ENCODE measurements at places on chromosomes 6 and 20. TPM values are rescaled to one million over a fixed set of nuclear protein-coding genes. Genes with fewer than 3 reads are reported as not detected.

- H3K27ac ChIP-seq: no peak overlapping the region
- peaks cover 21% of the 10 kb centered on the region for H3K36me3 ChIP-seq
- H3K4me3 ChIP-seq: no peak overlapping the region
- H3K27me3 ChIP-seq: no peaks in the 10 kb centered on the region
- no peak for DNase-seq
These were observed 6.2 kb downstream of the ZBTB2 start for GRCh38 chr6:151385177-151385576.

GRCh38 chr6:12116264-12116800 lies 104.2 kb downstream of the HIVEP1 start:
- peaks cover 17% of the 10 kb centered on the region for H3K36me3 ChIP-seq
- no peaks in the 10 kb centered on the region for H3K27me3 ChIP-seq
- no peak overlapping the region for H3K27ac ChIP-seq
- peaks cover 10% of the 10 kb centered on the region for H3K4me1 ChIP-seq
- no peak for DNase-seq

Gene KHDC1L
- total RNA-seq: 1.4 TPM

Gene SMOC2
- total RNA-seq: 5.4 TPM

Gene ALDH8A1
- total RNA-seq: 0.42 TPM

Gene PNLDC1
- 0.28 TPM for total RNA-seq

Gene CDKN1A
- total RNA-seq: 13.1 TPM

Gene CRYBG1
- total RNA-seq: 12.2 TPM

GRCh38 chr20:13777171-13777601 lies 7.5 kb downstream of the ESF1 start:
- H3K4me1 ChIP-seq: no peaks in the 10 kb centered on the region
- no peak for DNase-seq
- H3K27ac ChIP-seq: no peak overlapping the region
- no peak overlapping the region for H3K4me3 ChIP-seq

All from thymus (tissue), 14 donors.